ENCODE measurements at places on chromosomes 3 and 15.

GRCh38 chr3:129973853-129974563 is 512 bp upstream of the TRH start:
- no peak for DNase-seq

DNA sequence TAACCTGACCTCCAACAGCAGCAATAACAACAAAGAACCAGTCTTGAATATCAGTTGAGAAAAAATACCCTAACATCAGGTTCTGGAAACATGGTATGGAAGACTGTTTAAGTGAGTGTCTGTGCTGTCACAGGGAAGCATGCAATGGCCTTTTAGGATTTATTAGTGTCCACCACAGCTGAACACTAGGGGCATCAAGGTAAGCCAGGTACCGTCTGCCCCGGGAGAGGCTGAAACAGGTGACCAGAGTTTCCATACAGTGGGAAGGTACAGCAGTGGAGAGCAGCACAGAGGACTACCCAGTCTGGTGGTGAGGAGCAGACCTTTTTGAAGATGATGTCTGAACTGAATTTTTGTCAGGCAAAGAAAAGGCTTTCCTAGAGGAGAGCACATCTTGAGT is 18.4 kb downstream of the ZDHHC23 start:
- DNase-seq: no peak

GRCh38 chr3:60080648-60081047 is 1030.8 kb upstream of the CFAP20DC start:
- no peak for DNase-seq

DNA sequence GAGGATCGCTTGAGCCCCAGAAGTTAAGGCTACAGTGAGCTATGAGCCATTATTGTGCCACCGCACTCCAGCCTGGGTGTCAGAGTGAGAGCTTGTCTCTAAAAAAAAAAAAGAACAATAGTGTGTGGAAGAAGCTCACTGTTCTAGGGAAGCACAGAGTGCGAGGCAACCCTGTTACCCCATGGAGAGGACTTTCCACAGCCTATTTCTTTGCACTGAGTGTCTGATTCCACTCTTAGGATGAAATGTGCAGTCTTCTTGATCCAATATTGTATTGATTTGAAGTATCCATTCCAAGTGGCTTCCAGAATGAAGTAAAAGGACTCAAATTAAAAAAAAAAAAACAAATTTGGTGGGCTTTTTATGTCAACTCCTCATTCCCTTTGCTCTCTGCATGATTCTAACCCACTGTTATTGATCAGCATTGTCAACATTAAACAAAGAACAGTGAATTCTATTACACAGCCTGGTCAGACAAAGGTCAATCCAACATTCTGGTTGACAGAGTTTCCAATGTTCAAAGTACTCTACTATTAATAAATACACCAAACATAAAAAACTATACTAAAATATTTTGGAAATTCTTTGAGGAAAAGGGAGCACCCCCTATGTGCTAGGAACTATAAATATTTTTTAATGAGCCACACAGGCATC is 150.2 kb upstream of the PTPRG start:
- no peak for DNase-seq

DNA sequence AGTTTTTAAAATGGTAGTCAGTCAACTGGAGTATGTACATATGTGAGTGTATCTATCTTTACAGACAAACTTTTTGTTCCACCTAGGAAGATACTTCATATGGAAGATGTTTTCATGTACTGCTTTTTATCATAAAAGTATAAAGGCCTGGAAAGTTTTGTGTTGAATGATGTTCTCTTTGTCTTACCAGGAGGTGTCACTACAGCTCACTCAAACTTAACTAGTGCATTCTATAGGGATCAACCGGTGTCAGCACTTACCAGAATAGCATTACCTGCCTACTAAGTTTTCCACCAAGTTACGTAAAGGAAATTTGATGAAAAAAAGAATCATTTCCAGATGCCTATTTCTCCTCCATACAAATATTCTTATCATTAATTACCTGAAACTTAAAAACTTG is 522.6 kb upstream of the SEMA6D start:
- DNase-seq: peak; percentile 50

- DNase-seq: no peak
Measured at GRCh38 chr3:195071011-195071728, 199.8 kb downstream of the XXYLT1 start.

DNA sequence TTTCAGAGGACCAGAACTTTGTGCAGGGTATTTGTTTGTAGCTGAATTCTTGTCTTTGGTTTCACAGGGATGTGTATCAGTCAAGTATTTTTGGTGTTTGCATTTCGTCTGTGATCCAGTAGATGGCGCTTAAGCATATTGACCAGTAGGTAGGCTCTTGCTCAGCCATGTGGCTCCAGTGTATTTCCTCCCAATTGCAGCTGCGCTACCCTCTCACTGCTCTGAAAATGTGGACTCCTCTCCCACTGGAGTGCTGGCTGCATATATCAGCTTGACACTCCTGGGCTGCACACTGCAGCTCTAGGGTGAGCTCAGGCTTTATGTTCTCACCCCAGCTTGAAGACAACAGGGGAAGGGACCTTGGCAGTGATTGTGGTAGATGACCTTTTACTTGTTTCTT is 1264.3 kb upstream of the ALCAM start:
- peak; percentile 52 for DNase-seq

DNA sequence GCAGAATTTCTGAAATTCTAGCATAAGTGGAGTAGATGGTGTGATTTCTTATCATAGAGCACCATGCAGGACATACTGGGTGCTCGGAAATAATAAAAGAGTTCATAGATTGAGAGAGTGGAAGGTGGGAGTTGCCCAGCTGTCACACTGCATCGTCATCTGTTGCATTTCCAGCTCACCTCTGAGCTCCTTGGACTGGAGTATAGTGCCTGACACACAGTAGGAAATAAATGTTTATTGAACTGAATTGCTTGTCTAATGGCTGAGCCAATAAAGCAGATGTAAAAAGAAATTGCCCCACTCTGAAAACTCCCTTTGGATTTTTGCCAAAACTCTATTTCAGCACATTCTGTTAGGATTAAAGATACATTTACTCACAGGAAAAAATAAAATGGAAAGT is 108.9 kb upstream of the UBE2E1 start:
- no peak for DNase-seq

DNA sequence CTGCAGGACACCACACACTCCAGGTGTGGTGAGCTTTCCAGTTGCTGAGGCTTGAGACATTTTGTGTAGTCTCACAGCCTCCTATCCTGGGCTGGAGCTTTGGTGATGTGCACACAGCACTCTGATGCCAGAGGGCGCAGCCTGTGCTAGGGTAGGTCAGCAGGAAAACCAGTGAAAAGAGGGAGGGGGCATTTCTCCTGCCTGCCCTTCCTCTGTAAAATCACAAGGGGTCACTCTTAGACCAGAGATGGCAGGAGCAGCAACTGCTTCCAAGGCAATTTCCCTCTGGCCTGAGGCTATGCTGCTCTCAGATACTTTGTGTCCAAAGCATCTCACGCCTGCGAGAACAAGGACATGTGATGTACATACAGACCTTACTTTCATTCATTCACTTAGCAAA is 16.5 kb upstream of the MUSTN1 start:
- no peak for DNase-seq

GRCh38 chr3:86481031-86481430 is 509.9 kb downstream of the VGLL3 start:
- DNase-seq: no peak

DNA sequence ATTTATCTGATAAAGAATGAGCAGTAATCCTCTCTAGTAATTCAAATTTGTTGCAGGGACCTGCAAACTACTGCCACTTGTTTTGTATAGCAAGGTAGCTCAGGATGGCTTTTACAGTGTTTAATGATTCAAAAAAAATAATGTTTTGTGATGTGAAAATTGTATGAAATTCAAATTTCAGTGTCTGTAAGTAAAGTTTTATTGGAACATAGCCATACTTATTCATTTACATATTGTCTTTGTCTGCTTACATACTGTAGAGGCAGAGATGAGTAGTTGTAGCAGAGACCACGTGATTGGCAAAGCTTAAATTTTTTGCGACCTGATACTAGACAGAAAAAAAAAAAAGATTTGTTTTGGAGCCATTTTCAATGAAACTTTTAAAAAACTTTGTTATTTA is 6.5 kb upstream of the UTS2B start:
- DNase-seq: no peak

GRCh38 chr3:114651555-114651954 is 357.7 kb downstream of the TIGIT start:
- no peak for DNase-seq

GRCh38 chr15:53831907-53832770 is 72.7 kb upstream of the WDR72 start:
- no peak for DNase-seq

- no peak for DNase-seq
Measured at GRCh38 chr3:71893122-71893521, 108.2 kb upstream of the PROK2 start.

GRCh38 chr3:62888180-62888579 is 13.0 kb upstream of the CADPS start:
- no peak for DNase-seq

GRCh38 chr15:77784361-77785292 is 151.9 kb upstream of the LINGO1 start:
- no peak for DNase-seq

DNA sequence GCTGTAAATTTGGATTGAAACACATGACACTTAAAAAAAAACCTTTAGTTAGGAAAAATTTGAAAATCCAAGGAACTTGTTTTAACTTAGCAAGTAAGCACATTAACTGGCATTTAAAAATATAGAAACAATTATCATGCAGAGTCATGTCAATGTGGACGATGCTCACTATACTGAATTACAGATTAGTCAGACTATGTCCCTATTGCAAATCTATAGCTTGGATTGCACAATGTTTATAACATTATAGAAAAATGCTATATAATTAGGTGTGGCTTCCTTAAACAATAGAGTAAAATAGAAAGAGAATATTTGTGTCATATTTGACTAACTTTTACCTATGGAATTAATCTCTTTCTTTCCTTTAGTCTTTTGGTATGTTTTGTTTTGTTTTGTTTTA is 48.4 kb upstream of the TUSC7 start:
- no peak for DNase-seq

- DNase-seq: no peak
Measured at GRCh38 chr3:156788846-156789245, 37.3 kb upstream of the LEKR1 start.

- DNase-seq: no peak
Measured at GRCh38 chr3:33419948-33420347, 20.3 kb downstream of the UBP1 start.

- no peak for DNase-seq
Measured at GRCh38 chr3:25259871-25260270, 168.2 kb upstream of the RARB start.

DNA sequence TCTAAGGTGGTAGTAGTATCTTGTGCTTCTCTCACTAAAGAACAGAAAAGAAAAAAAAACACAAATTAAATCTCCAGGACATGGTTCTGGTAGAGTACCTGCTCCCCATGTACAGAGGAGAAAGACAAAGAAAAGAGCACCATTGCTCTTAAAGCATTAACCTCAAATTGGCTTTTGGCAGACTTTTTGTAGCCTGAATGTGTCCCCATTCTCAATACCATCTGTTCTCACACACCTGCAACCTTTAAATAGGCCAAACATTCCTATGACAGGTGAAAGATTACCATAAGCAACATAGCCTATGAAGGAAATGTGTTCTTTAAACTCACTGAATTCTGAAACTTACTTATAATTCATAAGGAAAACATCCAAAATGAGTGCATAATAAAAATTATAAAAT is 68.0 kb downstream of the TIPARP start:
- DNase-seq: no peak

DNA sequence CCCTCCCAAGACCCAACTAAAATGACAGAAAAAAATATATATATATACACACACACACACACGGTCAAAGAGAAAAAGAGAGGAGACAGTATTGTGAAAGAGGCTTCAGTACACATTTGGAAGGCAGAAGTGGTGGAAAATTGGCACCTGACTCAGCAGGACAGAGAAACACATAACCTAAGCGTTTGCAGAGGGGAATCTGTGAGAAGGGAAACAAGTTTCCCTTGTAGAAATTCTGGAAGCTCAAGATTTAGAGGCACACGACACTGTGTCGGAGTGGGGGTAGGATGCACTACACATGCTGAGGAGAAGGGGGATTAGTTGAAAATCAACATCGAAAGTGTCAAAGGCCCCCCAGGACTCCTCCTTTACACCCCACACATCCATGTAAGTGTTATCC is 53.1 kb downstream of the PAK2 start:
- no peak for DNase-seq

- no peak for DNase-seq
Measured at GRCh38 chr3:13158871-13159270, 85.6 kb upstream of the IQSEC1 start.

DNA sequence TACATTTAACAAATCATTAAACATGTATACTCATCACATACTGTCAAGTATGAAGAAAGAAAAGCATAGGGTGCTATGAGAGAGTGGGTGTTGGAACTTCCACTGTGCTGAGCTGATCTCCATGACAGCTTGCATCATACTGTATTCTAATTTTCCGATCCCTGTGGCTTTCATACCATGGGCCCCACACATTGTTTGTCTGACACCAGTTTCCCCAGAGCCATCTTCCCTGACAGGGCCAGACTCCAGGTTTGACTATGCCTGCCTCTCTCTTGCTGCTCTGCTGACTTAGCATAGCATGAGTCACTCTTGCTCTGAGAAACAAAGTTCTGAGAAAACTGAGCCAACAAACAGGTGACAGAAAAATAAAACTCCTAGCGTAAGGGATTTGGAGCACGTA is 37.0 kb upstream of the CASR start:
- DNase-seq: no peak

- DNase-seq: no peak
Measured at GRCh38 chr15:90192961-90193786, 8.0 kb upstream of the SEMA4B start.

- DNase-seq: no peak
Measured at GRCh38 chr15:78943692-78944091, 1.2 kb downstream of the CTSH start.

DNA sequence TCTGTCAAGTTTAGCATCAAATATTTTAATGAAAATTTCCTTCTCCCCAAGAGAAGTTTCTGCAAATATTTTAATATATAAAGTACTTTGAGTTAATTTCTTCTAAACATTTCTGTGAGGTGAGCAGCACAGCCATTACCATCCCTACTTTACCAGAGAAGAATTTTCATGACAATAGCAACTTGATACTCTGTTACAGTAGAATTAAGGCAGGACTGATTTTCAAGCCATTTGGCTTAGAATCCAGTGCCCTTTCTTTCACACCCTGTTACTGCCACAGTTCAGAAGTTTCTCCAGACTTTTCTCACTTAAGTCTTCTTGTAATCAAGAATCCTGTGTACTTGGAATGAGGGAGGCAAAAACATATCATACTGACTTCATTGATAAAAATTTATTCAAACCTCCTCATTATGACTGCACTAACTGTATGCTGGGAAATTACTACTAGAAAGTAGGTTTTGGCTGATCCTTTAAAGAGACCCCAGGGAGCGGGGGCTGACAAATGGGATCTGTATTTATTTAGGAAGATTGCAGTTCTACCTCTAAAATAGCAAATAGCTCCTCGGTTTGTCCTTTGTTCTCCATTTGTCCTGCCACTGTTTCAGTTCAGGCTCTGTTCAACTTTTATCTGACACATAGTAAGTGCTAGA is 557.0 kb upstream of the SGO1 start:
- DNase-seq: no peak

Data from SK-N-MC (cell line).